ENCODE measurements at places on chromosomes 1 and 21. TPM values are rescaled to one million over a fixed set of nuclear protein-coding genes. Genes with fewer than 3 reads are reported as not detected.

DNA sequence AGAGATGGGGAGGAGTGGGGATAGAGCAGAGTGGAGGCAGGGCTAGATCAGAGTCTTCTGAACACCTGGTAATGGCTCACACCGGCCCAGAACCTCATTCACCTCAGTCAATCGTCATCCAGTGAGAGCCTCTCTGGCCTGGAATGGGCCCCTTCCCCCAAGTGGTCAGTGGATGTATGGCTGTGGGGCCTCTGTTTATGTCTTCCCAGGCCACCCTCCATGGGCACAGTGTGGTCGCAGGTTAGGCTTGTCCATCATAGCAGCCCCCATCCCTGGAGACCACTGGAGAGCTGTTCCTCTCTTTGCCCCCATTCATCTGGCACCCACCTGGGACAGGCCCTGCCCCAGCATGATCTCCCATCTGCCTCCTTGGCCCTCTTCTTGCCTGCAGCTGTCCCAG lies 29.6 kb upstream of the TENT5C start:
- H3K4me3 ChIP-seq = no peak overlapping the region
- DNase-seq = no peak
- no peaks in the 10 kb centered on the region for H3K27me3 ChIP-seq

DNA sequence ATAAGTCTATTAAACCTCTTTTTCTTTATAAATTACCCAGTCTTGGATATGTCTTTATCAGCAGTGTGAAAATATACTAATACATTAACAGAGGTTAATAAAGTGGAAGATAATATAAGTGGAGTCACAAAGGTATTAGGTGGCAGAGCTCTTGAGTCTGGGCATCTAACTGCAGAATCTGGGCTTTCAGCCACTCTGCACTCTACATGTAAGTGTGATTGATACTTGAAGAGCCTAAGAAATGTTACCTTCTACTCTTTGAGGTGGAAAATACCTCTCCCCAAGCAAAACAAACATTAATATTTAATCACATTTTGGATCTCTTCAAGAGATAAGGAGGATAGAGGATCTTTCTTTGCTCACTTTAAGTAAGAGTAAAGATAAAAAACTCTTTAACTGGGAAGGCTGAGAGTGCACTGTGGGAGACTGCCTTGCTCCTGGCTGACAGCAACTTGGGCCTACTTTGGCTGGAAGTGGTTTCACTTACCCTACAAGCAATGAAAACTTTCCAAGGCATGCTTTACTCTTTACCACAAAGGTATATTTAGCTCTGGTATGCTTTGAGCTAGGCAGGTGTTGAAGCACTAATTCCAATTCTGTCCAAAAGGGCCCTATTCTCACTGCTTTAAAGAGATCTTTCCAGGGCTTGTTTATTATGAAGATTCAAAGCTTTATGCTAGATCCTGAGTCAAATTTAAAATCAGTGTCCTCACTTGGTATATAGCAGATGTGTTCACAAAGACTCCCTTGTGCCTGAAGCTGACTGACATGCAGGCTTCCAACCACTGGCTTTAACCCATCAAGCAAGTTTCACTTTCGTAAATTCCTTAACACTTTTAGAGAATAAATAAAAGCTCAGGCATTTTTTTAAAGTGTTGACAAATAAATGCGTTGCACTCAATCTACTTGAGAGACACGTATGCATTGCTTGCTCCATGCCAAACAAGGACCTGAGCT lies 245.3 kb upstream of the ZP4 start:
- H3K27ac ChIP-seq = no peak overlapping the region
- H3K4me3 ChIP-seq = no peak overlapping the region
- no peaks in the 10 kb centered on the region for H3K36me3 ChIP-seq
- no peaks in the 10 kb centered on the region for H3K27me3 ChIP-seq

DNA sequence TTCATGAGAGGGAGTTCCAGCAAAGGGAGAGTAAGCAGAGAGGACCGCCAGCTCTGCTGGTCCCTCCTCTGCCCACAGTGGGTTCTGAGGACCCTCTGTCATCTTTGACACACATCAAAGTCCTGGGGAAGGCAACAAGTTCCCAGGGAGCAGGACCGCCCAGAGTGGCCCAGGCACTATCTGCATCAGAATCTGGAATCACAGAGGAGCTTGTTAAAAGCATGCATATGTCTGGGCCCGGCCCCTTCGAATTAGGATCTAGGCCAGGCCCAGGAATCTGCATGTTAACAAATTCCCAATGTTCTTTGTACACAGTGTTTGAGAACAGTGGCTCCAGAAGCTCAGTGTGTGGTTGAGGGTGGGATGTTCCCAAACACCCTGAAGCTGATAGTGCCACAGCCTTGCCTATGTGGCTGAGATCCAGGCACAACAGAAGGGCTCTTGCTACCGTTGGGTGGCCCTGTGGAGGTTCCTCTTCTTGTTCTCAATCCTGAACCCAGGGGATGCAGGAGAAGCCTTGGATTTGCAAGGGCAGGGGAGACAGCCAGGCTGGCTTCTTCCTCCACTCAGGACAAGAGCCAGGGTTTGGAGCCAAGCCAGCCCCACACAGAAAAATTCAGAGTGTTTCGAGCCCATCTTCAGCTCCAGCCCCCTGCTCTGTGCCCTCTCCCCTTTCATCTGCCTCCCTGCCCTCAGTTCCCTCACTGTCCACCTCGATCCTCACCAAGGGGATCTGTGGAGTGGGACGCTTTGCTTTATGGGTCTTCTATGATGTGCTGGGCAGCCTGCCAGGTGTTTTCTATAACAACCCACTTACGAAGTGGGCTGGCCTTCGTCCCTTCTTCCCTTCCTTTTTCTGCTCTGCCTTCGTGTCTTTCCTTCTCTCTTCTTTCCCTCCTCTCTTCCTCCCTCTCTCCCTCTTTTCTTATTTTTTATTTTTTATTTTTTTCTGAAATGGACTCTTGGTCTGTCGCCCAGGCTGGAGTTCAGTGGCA lies 129.0 kb upstream of the TMPRSS2 start:
- H3K27ac ChIP-seq = no peak overlapping the region
- H3K27me3 ChIP-seq = no peaks in the 10 kb centered on the region
- H3K4me3 ChIP-seq = no peak overlapping the region
- no peak for DNase-seq

The CDC14A gene
- polyA plus RNA-seq = 2.2 TPM

The OR2T33 gene
- polyA plus RNA-seq = 0.07 TPM

- DNase-seq = no peak
- H3K27me3 ChIP-seq = no peaks in the 10 kb centered on the region
- no peak overlapping the region for H3K4me3 ChIP-seq
- no peak overlapping the region for H3K27ac ChIP-seq
- H3K4me1 ChIP-seq = peaks cover 5% of the 10 kb centered on the region
Measured at GRCh38 chr1:213057264-213058059, 6.4 kb downstream of the RPS6KC1 start.

DNA sequence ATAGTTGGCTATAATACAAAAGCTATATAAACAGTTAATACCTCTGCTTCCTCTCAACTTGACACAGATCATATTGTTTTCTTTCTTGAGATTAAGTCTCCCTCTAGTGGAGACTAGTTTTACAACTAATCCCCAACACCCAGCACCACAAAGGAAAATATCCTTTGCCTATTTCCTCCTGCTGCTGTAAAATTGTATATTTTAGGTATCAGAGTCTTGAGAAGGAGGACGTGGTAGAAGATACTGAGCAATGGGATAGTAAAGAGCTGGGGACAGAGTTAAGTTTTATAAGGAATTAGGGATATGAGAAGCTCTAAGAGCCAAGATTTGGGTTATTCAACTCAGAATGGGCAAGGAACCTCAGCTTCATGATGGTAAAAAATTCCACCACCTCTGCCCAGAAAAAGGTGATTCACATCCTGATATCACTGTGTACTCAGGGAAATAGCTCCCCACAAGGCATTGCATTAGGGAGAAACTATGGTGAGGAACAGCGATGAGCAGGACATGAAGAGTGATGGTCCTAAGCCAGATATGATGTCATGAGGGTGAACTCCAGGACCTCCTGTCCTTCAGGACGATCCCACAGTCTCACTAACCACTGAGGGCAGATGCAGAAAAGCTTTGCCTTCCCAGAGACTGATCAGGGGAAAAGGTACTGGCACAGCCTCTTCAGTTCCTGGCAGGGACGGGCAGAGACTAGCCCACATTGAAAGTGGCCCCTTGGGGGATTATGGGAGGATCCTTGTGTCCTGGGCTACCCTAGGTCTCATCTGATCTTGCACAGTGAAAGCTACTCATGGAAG lies 14.7 kb upstream of the CFAP126 start:
- H3K36me3 ChIP-seq = no peaks in the 10 kb centered on the region
- peak overlapping the region; percentile 72 for H3K27ac ChIP-seq

- no peaks in the 10 kb centered on the region for H3K27me3 ChIP-seq
- no peaks in the 10 kb centered on the region for H3K4me1 ChIP-seq
- no peak for DNase-seq
- H3K4me3 ChIP-seq = no peak overlapping the region
Measured at GRCh38 chr1:71033136-71033535, 14.5 kb downstream of the PTGER3 start.

- no peak overlapping the region for H3K4me3 ChIP-seq
- DNase-seq = peak; percentile 50
- peak overlapping the region; percentile 41 for H3K27ac ChIP-seq
- peaks cover 8% of the 10 kb centered on the region for H3K4me1 ChIP-seq
- H3K36me3 ChIP-seq = no peaks in the 10 kb centered on the region
- no peaks in the 10 kb centered on the region for H3K27me3 ChIP-seq
Measured at GRCh38 chr1:108117945-108118902, 81.9 kb downstream of the SLC25A24 start.

- no peak for DNase-seq
- no peaks in the 10 kb centered on the region for H3K36me3 ChIP-seq
- no peaks in the 10 kb centered on the region for H3K4me1 ChIP-seq
- no peak overlapping the region for H3K4me3 ChIP-seq
- no peak overlapping the region for H3K27ac ChIP-seq
- H3K27me3 ChIP-seq = no peaks in the 10 kb centered on the region
Measured at GRCh38 chr1:228286505-228287417, 78.9 kb downstream of the OBSCN start.

GRCh38 chr21:33991133-33991532 lies 75.5 kb upstream of the ATP5PO start:
- DNase-seq = no peak
- H3K27me3 ChIP-seq = no peaks in the 10 kb centered on the region
- no peaks in the 10 kb centered on the region for H3K4me1 ChIP-seq
- no peak overlapping the region for H3K4me3 ChIP-seq

DNA sequence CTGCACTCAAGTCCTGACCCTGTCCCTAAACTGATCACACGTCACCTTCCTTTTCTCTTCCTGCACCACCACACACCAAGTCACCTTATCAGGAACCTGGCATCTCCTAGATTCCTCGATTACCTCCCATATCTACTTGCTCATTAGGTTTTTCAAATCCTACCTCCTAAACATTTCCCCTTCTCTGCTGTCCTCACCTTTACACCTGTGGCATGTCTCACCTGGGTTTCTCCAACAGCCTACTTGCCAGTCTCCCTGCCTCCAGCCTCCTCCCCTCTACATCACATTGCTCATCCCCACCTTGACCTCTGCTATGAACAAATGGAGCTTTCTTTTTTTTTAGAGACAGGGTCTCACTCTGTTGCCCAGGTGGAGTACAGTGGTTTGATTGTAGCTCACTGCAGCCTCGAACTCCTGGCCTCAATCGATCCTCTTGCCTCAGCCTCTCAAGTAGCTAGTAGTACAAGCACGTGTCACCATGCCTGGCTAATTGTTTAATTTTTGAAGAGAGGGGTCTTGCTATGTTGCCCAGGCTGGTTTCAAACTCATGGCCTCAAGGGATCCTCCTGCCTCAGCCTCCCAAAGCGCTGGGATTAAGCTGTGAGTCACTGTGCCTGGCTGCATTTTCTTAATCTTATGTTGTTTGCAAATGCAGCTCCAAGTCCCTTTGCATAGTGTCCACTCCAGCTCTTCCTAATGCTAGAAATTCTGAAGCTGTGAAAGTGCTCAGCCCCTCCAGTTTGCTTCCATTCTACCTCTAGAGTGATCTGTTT lies 6.3 kb downstream of the IGSF9 start:
- H3K27ac ChIP-seq = no peak overlapping the region
- no peaks in the 10 kb centered on the region for H3K36me3 ChIP-seq
- DNase-seq = no peak
- no peaks in the 10 kb centered on the region for H3K4me1 ChIP-seq
- H3K27me3 ChIP-seq = no peaks in the 10 kb centered on the region

The AIRE gene
- polyA plus RNA-seq = not detected

The TMEM82 gene
- not detected for polyA plus RNA-seq

DNA sequence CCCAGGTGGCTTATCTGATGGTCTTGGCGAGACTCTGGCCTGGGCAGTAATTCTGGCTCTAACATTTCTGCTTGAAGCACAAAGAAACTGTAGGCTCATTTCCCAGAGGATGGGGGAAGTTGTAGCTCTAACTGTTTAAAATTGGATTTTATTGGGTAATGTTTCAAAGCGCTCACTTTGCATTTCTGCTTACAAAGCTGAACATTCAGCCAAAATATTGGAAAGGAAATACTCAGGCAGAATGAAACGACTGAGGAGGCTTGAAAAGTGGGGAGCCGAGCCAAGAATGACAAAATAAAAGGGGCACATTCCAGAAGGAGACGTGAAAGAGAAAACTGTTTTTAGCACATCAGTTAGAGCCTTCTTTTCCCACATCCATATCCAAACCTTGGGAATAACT lies 202.6 kb downstream of the GRIK1 start:
- H3K27me3 ChIP-seq = no peaks in the 10 kb centered on the region
- H3K4me3 ChIP-seq = no peak overlapping the region
- H3K27ac ChIP-seq = no peak overlapping the region
- H3K36me3 ChIP-seq = no peaks in the 10 kb centered on the region
- DNase-seq = no peak
- H3K4me1 ChIP-seq = no peaks in the 10 kb centered on the region

GRCh38 chr1:221470000-221470698 lies 271.7 kb downstream of the DUSP10 start:
- no peak overlapping the region for H3K27ac ChIP-seq
- H3K4me3 ChIP-seq = no peak overlapping the region
- H3K27me3 ChIP-seq = no peaks in the 10 kb centered on the region

The LAMB3 gene
- 14.1 TPM for polyA plus RNA-seq

The NR1I3 gene
- polyA plus RNA-seq = not detected

- no peak overlapping the region for H3K27ac ChIP-seq
Measured at GRCh38 chr1:153750026-153750995, 22.5 kb downstream of the INTS3 start.

DNA sequence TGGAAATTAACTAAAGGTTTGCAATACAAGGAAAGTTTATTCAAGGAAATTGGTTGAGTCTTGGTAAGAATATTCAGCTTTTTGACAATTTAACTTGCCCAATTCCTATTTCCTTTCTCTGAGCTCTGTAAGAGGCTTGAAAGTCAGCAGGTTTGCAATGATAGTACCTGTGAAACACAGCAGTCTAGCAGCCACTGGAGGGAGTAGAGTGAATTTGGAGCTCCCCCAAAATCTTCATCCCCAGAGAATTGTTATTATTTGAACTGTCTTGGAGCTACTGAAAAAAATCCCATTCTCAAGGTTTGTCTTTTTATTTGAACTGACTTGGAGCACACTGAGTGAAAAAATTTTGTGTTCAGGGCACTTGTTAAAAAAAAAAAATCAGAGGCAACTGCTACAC lies 654.2 kb upstream of the PKN2 start:
- H3K27ac ChIP-seq = no peak overlapping the region
- no peaks in the 10 kb centered on the region for H3K27me3 ChIP-seq
- no peak for DNase-seq
- H3K36me3 ChIP-seq = no peaks in the 10 kb centered on the region
- H3K4me3 ChIP-seq = no peak overlapping the region

GRCh38 chr1:232225336-232226131 lies 404.4 kb downstream of the SIPA1L2 start:
- peaks cover 5% of the 10 kb centered on the region for H3K4me1 ChIP-seq
- no peaks in the 10 kb centered on the region for H3K27me3 ChIP-seq
- H3K36me3 ChIP-seq = no peaks in the 10 kb centered on the region
- no peak overlapping the region for H3K27ac ChIP-seq
- no peak overlapping the region for H3K4me3 ChIP-seq
